ENCODE measurements at places on chromosomes 16 and 17. TPM values are rescaled to one million over a fixed set of nuclear protein-coding genes. Genes with fewer than 3 reads are reported as not detected.

DNA sequence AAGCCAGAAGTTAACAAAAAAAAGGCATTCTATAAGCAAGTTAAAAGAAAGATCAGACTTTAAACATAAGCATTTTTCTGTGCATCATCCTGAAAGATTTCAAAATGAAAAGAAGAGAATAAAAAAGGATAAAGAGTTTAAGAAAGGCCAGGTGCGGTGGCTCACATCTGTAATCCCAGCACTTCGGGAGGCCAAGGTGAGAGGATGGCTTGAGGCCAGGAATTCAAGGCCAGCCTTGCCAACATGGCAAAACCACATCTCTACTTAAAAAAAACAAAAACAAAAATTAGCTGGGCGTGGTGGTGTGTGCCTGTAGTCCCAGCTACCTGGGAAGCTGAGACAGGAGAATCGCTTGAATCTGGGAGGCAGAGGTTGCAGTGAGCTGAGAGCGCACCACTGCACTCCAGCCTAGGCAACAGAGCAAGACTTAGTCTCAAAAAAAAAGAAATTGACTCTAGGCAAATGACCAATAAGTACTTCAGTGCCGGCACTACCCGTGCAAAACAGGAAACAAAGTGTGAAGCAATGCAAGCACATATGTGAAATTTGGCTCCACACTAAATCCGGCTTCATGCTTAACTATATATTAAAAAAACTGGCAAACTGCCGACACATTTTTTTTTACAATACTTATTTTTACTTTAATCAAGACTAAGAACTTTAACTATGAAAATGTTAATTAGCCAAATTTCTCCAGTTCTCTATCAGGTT, 83.2 kb upstream of the C17orf78 start:
- no peak for DNase-seq

RNF222 gene
- total RNA-seq, result 0.12 TPM

FOXN1 gene
- total RNA-seq, result not detected

DNA sequence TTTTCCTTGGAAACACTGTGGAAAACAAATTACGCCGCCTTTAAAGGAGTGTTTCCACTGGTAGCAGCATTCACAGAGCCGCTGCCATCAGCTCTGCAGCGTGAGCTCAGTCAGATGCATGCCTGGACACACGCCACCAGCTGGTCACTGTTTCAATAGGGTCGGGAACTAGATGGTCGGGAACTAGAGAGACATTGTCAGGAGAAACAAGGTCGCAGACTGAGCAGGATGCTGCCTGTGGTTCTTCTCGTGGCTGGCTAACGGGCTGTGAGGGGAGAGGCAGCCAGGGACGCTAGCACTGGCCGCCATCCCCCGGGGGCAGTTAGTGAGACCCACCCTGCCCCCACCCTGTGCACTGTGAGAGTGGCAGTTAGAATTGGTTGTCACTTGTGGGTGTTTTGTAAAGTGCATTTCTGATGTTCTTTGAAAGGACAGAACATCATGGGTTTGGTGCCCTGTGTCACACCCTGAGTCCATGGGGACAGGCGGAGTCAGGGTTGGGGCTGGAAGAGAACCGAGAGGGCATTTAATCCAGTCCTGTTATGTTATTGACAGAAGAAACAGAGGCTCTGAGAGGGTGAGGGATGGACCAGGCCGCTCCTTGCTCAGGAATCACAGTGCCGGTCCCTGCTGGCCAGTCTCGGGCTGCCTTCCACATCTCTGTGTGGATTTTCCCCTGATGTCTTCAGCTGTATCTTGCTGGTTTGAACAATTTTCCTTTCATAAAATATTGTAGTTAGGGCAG, 86.3 kb downstream of the SPECC1 start:
- no peak for DNase-seq

ASGR2 gene
- total RNA-seq, result not detected

- DNase-seq, result no peak
Measured at GRCh38 chr16:67883146-67883871, 1.4 kb upstream of the NRN1L start.

GRCh38 chr17:51736356-51736755, 422.2 kb downstream of the CA10 start:
- no peak for DNase-seq

DNA sequence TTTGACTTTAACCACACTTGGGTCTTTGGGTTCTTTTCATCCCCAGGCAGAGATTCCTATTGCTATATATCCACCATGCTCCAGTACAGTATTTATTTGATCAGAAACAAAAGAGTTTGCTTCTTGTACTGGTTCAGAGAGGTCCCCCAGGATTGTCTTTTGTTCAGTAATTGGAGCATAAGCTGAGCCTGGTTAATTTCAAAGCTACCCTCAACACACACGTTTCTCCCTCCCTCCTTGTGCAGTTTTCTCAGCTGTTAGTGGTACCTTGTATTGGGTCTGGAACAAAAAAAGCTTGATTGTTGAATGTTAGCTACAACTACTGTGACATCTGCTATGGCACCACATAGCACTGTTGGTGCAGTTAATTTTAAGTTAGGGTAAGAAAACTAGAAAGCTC, 50.0 kb downstream of the NUP93 start:
- DNase-seq, result no peak

AOC3 gene
- 1.5 TPM for total RNA-seq

DNA sequence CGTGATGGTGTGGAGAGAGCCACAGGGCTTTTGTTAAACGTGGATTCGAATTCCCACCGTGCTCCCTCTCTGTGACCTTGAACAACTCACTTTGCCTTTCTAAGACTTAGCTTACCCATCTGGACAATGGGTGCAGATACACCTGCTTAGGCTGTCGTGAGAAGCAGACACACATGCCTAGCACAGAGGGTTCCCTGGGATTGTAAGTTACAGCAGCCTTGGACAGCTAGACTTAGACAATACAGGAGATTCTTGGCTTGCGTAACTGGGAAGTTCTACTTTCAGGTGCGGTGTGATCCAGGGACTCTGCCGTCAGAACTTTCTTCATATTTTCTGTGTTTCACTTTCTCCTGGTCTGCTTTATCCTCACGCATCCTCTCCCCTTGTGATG, 127.0 kb downstream of the ABCC1 start:
- DNase-seq, result no peak

DNA sequence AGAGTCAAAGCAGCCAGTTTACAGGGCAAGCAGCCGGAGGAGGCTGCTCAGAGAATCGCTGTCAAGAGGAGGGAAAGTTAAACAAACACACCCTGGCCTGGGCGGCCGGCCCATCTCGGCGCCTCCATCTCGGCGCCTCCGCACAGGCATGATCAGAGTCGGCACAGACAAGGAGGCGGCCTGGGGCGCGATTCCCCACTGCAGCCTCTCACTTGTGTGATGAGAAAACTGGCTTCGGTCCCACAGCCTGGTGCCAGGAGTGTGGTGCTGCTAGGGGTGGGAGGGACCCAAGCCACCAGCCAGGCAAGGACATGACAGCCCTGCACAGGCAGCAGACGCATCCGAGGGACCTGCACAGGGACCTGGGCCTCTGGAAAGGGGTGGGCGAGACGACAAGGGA, 17.7 kb downstream of the SLC38A10 start:
- DNase-seq, result no peak

- DNase-seq, result no peak
Measured at GRCh38 chr16:78004517-78004916, 17.8 kb upstream of the CLEC3A start.

GRCh38 chr17:46782250-46782953, 36.1 kb downstream of the WNT3 start:
- DNase-seq, result peak; percentile 50

DNA sequence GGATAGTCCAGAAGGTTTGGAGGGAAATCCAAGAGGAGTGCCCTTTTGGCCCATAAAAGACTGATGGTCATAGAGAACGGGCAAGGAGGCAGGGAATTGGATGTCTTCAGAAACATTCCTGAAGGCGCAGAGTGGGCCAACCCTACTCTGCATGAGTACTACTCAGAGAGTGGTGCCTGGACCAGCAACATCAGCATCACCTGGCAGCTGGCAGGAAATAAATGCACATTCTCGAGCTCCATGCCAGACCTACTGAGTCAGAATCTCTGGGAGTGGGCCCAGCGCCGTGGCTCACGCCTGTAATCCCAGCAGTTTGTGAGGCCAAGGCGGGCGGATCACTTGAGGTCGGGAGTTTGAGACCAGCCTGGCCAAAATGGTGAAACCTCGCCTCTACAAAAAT, 27.1 kb upstream of the SLC39A11 start:
- DNase-seq, result no peak

DNA sequence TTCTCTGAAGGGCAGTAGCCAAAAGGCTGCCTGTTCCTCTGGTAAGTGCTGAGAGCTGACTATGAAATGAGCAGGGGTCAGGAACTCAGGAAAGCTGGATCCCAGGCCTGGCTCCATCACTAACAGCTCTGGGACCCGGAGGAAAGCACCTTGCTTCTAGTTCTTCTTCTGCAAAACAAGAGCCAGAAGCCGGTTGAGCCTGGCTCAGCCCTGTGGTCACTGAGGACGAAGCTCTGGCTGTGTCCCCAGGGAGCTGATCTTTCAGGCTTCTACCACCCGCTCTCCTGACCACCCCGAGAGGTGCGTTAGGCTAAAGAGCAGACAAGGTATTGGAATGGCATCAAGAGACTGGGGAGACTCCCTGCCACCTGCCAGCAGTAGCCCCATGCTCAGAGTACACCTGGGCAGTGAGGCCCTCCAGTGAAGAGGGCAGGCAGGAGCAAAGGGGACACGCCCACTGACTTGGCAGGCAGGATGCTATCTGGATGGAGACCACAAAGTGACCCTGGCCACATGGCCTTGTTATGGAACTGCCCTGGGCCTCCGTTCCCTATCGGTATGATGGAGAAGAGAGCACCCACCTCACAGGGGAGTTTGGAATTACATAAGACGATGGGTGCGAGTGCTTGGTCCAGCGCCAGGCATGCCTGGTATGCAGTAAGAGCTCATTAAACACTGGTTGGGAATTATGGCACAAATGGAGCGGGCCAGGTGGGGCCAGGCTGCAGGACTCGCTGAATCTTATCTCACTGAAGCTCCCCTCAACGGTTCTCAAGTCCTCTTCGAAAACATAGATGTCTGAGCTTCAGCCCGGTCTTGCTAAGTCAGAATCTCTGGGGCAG, 61.4 kb downstream of the COG7 start:
- DNase-seq, result no peak

- no peak for DNase-seq
Measured at GRCh38 chr16:73323880-73324279, 276.0 kb upstream of the ZFHX3 start.

GRCh38 chr16:20049831-20050230, 23.9 kb downstream of the GPR139 start:
- DNase-seq, result no peak

DNA sequence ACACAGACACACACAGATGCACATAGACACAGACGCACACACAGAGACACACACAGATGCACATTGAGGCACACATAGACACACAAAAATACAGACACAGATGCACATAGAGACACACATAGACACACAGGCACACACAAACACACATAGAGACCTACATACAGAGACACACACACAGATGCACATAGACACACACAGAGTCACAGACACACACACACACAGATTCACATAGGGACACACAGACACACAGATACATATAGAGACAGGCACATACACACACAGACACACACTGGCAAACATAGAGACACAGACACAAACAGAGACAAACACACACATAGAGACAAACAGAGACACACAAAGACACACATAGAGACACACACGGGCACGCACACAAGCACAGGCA, 9.9 kb upstream of the GCGR start:
- no peak for DNase-seq

- no peak for DNase-seq
Measured at GRCh38 chr17:57976594-57976993, 11.5 kb downstream of the VEZF1 start.

DNA sequence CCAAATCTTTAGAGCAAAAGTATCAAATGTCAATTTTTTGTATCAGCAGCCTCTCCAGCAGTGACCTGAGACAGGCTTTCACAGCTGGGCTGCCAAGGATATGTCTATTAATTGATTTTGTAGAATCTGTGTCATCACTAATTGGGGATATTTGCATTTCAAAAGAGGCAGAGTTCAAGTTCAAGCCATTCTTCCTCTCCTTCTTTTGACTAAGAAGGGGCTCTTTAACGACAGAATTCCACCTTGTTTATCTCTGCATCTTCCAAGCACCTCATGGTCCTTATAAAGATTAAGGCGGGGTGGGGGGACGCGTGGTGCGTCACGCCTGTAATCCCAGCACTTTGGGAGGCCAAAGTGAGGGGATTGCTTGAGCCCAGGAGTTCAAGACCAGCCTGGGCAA, 15.2 kb upstream of the BHLHA9 start:
- no peak for DNase-seq

GRCh38 chr17:48180842-48181629, 73.5 kb downstream of the SNX11 start:
- DNase-seq, result no peak

ATP2A3 gene
- total RNA-seq, result 377 TPM

KCNJ16 gene
- not detected for total RNA-seq

KRTAP3-2 gene
- total RNA-seq, result not detected

DNA sequence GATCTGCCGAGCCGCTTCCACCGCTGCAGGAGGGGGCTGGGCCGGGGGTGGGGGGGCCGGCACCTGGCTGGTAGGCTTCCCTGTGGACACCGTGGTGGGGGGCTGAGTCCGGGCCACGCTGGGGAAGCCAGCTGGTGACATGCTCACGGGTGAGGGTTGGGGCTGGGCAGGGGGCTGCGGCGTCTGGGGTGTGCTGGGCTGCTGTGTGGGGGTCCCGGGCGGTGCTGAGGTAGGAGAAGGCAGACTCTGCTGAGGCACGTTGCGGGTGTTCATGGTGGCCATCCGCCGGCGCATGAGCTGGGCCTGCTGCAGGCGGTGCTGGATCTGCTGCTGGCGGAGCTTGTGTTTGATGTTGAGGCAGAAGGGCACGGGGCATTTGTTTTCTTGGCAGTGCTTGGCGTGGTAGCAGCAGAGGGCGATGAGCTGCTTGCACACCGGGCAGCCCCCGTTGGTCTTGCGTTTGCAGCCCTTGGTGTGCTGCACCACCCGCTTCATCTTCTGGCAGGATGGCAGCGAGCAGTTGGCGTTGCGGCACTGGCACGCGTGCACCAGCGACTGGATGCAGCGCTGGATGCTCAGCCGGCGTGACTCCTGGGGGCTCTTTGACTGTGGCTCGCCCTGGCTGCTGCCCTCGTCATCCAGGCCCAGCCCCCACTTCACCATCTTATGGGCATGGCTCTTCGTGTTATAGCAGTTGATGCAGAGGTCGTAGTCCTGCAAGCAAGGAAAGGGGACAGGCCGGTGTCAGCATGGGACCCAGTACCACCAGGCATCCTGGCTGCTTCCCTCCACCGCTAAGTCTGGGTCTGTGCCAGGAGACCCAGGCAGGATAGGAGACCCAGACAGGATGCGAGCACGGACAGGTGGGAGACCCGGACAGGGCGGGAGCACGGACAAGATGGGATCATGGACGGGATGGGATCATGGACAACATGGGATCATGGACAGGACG, 12.1 kb upstream of the TRAP1 start:
- DNase-seq, result no peak

DNA sequence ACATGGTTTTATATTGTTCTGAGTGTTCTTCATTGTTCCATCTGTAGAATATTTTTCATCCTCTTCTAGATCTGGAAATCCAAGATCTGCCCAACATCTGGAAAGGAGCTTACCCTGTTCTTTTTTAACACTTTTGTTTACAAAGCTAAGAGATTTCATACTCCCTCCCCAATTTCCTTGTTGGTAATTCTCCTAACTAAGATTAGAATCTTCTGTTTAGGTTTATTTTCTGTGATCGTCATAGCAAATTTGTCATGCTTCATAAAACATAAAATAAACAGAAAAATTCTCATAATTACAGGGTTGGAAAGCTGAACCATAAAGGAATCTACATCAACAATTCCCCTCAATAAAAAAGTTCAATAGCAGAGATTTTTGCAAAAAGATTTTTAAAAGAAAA, 580.3 kb upstream of the CA10 start:
- DNase-seq, result no peak
